ENCODE measurements at places on chromosomes 3 and 15.

DNA sequence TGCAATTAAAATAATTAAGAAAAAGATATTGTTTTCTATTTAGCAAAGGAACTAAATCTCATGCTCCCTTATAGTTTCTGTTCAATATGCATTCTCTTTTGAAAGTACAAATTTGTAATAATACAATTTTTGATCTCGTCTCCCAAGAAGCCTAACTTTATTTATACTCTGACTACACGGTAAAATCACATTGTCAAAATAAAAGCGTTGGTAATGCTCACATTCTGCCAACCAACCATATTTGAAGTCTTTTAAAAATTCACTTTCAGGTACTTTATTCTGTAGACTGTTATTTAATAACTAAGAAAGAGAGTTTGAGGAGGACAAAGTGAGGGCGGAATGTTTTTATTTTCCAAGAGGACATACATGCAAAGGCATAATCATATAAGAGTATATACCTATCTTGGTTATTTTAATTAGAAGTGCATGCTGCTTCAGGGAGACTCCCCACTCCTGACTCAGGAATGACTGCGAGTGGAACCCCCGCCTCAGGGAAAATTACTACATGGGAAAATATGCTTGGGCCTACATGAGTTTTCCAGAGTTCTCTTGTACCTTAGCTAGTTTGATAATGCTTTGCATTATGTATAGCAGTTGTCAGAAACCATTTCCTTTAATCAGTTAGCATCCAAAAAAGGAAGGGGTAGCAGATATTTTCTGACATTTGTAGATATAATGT, 19.3 kb downstream of the MBNL1 start:
- no peak for DNase-seq

- DNase-seq, result no peak
Measured at GRCh38 chr15:62046078-62046743, 14.0 kb downstream of the VPS13C start.

DNA sequence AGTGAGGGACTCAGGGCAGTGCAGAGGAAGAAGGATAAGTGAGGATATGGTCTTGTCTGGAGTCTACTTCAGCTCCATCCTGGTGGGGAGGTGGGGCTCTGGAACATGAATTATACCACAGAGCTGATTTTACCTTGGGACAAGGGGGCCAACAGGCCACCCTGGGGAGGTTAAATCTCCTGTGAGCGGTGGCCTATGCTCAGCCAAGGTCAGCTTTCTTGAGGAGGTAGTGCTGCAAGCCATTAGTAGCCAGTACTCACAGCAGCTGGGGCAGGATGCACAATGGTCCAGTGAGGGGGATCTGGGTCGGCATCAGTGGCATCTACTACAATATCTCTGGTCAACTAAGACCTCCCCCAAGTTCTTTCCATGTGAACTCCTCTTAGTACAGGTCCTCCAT, 49.7 kb downstream of the XYLB start:
- no peak for DNase-seq

DNA sequence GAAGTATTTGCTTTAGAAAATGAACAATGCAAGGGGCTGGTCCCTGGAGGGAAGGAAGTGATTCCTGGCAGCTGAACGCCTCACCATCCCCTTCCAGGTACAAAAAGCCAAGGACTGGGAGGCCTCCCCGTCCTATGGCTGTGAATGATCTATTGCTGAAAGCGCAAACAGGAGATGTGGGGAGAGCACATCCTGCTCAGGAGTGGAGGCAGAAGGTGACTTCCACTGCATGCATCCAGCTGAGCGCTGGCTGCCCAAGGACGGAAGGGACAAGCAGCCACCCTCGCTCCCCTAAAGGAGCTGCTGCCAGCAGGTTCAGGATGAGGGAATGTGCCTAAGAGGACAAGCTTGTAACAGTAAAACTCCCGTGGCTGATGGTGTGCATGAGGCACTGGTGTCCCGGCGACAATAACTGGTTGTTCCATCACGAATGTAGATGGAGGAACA, 41.4 kb downstream of the ABTB1 start:
- no peak for DNase-seq

GRCh38 chr3:170531657-170532335, 54.1 kb downstream of the SLC7A14 start:
- no peak for DNase-seq

- DNase-seq, result no peak
Measured at GRCh38 chr3:111210003-111210711, 138.5 kb downstream of the NECTIN3 start.

DNA sequence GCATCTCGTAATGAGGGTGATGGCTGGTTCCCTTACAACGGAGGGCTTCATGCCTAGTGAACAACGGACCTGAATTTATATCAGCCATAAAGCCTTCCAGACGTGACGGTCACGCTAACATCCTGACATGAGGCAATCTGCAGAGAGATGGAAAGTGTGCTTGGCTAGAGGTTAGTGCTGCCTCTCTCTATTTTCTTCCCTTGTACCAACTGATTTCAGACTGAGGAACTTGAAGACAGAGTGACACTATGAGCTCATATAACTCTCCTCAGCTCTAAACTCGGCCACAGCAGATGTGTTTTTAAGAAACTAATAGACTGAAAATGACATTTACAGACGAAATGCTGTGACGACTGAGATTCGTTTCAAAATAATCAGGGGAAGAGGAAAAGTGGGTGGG, 122.4 kb downstream of the XXYLT1 start:
- DNase-seq, result no peak
